ENCODE measurements at places on chromosomes 13 and 19.

DNA sequence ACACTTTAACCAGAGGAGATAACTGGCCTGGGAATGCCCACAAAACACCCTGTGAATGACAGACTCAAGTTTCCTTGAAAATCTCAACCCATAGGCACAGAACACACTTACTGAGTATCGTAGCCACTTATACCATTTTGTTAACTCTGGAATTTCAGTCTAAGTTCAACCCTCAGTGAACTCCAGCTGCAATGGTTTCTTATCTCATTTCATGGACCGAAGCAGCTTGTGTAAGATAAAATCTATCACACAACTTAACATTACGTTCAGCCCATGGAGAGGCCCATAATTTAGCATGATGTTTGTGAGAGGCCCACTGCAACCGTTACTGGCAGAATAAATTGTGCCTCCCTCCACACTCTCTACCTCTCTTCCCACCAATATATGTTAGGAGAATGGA is 323.0 kb downstream of the DNAJC15 start:
- no peak for DNase-seq

GRCh38 chr13:47241446-47241845 is 344.6 kb upstream of the HTR2A start:
- DNase-seq = no peak

- DNase-seq = no peak
These were observed 43.8 kb downstream of the CCDC122 start for GRCh38 chr13:43835701-43836100.

DNA sequence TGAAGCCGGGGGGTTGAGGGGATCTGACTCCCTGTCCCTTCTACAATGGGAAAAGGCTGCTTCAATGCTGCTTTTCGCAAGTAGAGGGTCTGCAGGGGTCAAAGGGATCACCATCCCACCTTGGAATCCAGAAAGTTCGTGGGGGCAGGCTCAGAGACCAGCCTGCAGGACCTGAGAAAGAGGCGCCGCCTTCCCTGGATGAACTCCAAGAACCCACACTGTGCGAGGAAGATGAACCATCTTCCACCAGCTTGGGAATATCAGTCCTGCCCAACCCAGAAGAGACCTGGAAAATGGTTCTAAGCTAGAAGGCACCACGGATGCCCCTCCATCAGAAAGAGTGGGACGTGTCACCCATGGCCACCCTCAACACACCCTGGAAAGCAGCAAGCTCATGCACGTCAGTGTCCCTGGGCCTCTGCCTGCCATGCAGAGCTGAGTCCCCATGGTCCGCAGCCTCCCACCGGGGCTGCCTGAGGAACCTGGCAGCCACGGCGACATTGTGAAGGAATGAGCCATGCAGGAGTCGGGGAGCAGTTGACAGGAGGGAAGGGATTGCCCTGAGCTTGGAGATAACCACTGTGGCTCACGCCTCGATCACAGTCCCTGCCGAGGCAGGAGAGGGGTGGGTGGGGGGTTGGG is 14.6 kb downstream of the RAB3D start:
- DNase-seq = no peak

DNA sequence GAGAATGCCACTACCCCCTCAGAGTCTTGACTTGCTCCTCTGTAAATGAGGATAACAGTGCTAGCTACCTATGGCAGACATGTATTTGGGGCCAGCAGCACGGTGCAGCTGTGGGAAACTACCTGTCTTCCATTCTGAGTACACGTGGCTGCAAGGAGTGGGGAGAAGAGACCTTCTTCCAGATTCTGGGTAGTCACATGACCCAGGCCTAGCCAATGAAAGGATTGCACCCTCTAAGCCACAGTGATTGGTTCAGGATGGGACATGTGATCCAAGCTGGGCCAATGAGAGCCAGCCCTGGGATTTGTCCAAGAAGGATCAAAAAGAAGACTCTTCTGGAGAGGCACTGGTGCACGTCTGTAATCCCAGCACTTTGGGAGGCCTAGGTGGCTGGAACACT is 5.5 kb downstream of the ZNRF4 start:
- DNase-seq = no peak

GRCh38 chr13:60765700-60766411 is 368.8 kb downstream of the TDRD3 start:
- no peak for DNase-seq

DNA sequence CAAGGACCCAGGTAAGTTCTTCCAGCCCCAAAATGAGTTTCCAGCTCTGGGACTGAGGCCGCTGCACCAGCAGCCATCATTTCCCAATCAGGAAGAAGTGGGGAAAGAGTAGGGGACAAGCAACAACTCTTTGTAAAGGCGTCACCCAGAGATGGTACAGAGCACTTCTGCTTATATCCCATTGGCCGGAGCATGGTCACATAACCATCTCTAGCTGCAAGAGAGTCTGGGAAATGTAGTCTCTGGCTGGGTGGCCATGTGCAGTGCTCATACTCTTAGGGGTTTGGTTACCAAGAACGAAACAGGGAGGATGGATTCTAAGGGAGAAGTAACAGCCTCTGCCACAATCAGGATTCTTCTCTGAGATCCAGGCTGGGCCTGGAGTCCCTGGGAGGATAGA is 26.3 kb downstream of the CKM start:
- DNase-seq = no peak

DNA sequence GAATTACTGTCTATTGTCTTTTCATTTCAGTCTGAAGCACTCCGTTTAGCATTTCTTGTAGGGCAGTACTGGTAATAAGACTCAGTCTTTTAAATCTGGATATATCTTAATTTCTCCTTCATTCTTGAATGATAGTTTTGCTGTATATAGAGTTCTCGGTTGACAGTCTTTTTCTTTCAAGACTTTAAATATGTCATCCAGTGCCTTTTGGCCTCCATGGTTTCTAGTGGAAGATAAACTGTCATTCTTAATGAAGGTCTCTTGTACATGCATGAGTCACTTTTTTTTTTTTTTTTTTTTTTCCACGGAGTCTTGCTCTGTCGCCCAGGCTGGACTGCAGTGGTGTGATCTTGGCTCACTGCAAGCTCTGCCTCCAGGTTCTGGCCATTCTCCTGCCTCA is 27.2 kb upstream of the ZDHHC20 start:
- no peak for DNase-seq

- no peak for DNase-seq
These were observed 148.6 kb downstream of the SLITRK6 start for GRCh38 chr13:85650613-85651012.

DNA sequence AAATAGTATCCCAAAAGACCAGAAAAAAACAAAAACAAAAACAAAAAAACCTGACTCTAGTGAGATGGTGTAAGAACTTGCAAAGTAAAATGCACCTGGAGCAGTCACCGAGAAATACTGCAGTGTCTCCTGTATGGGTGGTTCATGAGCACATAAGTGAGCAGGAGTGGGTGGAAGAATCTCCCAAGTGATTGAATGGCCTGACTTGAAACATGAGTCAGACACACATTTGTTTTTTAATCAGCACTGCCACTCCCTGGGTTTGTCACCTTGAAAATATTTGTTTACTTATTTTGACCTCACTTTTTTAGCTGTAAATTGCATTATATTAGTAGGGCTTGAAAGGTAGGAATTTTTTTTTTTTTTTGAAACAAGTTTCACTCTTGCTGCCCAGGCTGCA is 2.0 kb downstream of the ZNF431 start:
- DNase-seq = peak; percentile 32

DNA sequence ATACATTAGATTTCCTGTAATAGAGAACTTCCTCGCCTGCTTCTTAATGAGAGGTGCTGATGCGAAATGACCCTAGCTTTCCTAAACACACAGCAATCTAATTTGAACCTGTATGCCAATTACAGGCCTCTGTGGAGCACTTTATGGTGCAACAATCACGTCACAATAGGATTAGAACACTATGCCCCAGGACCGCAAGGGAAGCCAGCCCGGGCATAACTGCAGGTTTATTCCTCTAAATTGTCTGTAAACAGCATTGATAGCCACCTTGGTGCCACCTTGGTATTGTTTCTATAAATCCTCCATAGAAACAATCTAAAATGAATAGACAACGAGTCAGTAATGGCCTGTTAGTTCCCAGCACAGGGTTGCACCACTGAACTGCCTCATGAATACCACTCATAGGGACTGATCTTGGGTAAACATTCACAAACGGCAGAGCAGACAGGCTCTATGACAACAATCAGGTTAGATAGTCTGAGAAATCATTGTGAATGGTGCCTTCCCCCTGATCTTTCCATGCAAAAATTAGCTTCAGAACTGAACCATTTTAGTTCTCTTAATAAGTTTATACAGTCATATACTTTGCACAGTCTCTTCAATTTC is 182.5 kb upstream of the OBI1 start:
- no peak for DNase-seq

- DNase-seq = peak; percentile 93
These were observed 21.6 kb downstream of the VASP start for GRCh38 chr19:45528744-45529419.

DNA sequence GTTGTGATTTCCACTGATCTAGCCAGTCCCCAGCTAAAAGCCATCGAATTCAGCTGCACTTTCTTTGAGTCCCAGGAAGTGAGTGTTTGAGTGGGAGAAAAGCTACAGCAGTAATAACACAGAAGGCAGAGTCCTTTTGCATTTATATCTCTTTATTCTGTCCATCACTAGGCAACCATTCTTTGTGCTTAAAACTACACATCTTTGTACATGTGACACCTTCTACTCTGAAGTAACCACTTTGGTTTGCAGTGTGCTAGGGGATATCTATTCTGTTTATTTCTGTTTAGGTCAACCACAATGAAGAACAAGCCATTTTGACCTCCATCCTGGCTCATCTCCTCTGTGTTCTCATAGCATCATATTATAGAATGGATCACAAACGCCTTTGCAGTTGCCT is 226.0 kb upstream of the SERP2 start:
- no peak for DNase-seq

- DNase-seq = peak; percentile 30
These were observed 112.8 kb downstream of the NDFIP2 start for GRCh38 chr13:79593641-79594275.

DNA sequence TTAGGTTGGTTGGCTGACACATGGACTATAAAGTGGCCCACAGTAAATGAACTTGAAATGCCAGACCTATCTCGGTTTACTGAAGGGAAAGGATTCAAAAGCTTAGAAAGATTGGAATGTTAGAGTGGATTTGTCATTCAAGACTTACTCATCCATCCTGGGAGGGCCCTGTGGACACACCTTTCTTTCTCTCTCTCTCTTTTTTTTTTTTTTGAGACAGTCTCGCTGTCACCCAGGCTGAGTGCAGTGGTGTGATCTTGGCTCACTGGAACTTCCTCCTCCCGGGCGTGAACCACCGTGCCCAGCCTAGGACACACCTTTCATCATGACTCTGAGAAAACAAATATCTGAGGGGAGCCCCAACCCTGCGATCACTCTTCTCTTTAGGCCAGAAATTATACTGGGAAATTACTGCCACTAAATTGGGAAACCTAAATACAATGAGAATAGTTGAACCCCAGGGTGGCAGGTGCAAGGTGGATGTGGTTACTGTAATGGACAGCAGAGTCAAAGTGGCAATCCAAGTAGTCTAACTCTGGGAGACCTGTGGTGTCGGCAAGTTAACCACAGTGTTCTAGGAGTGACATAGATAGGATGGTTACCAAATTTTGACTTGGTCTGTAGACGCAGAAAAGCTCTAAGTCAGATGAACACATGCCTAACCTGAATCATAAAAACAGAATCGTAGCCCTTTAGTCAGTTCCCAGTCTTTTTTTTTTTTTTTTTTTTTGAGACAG is 47.1 kb upstream of the ZMYM5 start:
- DNase-seq = peak; percentile 77

- no peak for DNase-seq
These were observed 406.7 kb upstream of the ZNF507 start for GRCh38 chr19:31938675-31939074.

DNA sequence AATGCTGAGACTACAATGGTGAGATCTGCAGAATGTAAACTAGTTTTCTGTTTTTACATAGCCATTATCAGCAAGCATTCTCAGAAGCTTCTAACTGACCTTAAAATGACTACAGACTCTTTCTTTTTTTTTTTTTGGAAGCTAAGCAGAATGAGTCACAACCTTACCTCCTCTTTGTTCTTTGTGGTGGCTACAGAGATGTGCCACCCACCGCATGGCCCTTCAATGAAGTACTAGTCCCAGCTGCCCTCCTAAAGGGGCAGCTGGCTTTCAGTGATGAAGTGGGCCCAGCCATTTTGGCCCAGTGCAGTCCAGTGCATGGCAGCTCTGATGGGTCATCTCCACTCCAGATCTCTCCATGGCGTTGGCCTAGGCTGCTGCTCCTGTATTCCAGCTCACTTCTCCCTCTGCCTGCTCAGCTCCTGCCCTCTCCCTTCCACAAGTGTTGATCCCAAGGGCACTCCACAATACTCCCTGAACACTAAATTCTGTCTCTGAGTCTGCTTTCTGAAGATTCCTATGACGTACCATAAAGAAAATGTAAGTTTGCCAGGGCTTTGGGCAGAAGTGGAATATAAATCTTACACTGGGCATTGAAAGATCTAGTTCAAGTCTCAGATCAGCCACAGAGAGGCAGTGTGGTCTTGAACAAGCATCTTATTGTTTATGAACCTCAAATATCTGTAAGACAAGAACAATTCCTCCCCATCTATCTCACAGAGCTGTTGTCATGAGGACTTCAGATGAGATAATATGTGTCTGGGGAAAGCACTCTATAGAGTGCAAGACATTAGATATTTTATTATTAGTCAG is 85.6 kb downstream of the RXFP2 start:
- no peak for DNase-seq

DNA sequence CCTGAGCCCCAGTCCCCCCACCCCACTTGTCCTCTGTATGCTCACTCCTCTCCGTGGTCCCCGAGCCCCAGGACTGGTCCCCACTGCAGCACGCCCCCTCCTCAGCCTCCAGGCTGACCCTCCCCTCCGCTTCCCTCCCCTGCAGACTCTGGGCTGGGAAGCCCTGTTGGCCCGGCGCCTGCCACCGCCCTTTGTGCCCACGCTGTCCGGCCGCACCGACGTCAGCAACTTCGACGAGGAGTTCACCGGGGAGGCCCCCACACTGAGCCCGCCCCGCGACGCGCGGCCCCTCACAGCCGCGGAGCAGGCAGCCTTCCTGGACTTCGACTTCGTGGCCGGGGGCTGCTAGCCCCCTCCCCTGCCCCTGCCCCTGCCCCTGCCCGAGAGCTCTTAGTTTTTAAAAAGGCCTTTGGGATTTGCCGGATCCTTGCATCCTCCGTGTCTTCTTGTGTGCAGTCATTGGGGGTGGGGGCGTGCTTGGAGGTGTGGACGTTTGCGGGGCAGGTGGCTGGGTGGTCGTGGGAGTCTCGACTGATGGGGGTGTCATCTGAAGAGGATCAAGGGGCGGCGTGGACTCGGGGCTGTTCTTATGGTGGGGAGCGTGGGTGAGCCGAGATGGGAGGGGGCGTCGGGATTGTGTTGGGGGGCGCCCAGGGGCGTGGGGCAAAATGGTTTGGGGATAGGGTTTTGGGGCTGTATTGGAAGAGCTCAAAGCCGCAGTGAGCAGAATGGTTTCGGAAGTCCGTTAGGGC is 3.5 kb downstream of the PTGER1 start:
- DNase-seq = no peak

DNA sequence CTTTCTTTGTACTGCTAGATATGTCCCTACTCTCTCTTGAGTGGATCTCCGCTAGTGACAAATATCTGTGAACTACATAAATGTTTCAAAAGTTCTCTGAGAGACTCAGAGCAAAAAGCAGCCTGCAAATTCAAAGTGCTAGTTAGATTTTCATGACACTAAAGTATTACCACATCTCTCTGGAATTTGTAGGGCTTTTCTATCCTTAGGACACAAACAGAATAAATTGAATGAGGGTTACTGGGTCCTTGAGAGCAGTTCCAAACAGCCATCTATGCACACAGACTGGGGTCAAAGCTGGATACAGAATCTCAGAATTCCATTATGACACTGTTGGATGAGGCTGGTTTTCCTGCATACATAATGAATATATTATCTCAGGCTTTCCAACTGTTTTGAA is 953.2 kb downstream of the DIAPH3 start:
- DNase-seq = no peak
